ENCODE measurements at places on chromosomes 16 and 17. TPM values are rescaled to one million over a fixed set of nuclear protein-coding genes. Genes with fewer than 3 reads are reported as not detected.

C16orf96 gene
- total RNA-seq: not detected

DNASE1L2 gene
- 0.32 TPM for total RNA-seq

KRT28 gene
- not detected for total RNA-seq

PTX4 gene
- 0.13 TPM for total RNA-seq

SKA2 gene
- 49.0 TPM for total RNA-seq

FOXC2 gene
- total RNA-seq: 2.0 TPM

GLTPD2 gene
- total RNA-seq: not detected

KRTAP1-5 gene
- not detected for total RNA-seq

USP43 gene
- not detected for total RNA-seq

SLC26A11 gene
- total RNA-seq: 6.0 TPM

CDK5R1 gene
- 0.97 TPM for total RNA-seq

RASL10B gene
- 0.57 TPM for total RNA-seq

EVPL gene
- total RNA-seq: under 0.01 TPM

GDPD3 gene
- 2.5 TPM for total RNA-seq

OTOP2 gene
- total RNA-seq: not detected

KRTAP4-5 gene
- total RNA-seq: not detected

SAMD14 gene
- total RNA-seq: 14.1 TPM

KIF2B gene
- total RNA-seq: not detected

ZPBP2 gene
- total RNA-seq: not detected

SLC4A1 gene
- not detected for total RNA-seq

KCNJ2 gene
- 15.1 TPM for total RNA-seq

AOC2 gene
- 0.69 TPM for total RNA-seq

TM4SF5 gene
- not detected for total RNA-seq

UMOD gene
- total RNA-seq: not detected

CCL22 gene
- total RNA-seq: not detected

TENT4B gene
- 6.3 TPM for total RNA-seq

MARVELD3 gene
- total RNA-seq: 0.25 TPM

KRTAP1-1 gene
- not detected for total RNA-seq

COL1A1 gene
- total RNA-seq: 45.2 TPM

CRK gene
- 128 TPM for total RNA-seq

ZNF768 gene
- total RNA-seq: 13.2 TPM

ROGDI gene
- 9.7 TPM for total RNA-seq

FMNL1 gene
- 2.7 TPM for total RNA-seq

CAMTA2 gene
- 14.0 TPM for total RNA-seq

CLEC10A gene
- total RNA-seq: not detected

KRTAP3-2 gene
- total RNA-seq: not detected

CHST5 gene
- total RNA-seq: 0.19 TPM

POLDIP2 gene
- 56.6 TPM for total RNA-seq

GPR139 gene
- total RNA-seq: not detected

JPH3 gene
- total RNA-seq: 0.44 TPM

RUSF1 gene
- 17.6 TPM for total RNA-seq

TNFSF13 gene
- total RNA-seq: 0.81 TPM

FBXL20 gene
- total RNA-seq: 9.4 TPM

DYNLL2 gene
- 8.4 TPM for total RNA-seq

UTS2R gene
- not detected for total RNA-seq

RHBDF1 gene
- 43.6 TPM for total RNA-seq

ADAD2 gene
- total RNA-seq: 0.44 TPM

KARS1 gene
- 141 TPM for total RNA-seq

C16orf86 gene
- 2.8 TPM for total RNA-seq

SPATA22 gene
- not detected for total RNA-seq

CFAP97D1 gene
- not detected for total RNA-seq

CCL14 gene
- 11.5 TPM for total RNA-seq

MRM3 gene
- total RNA-seq: 20.2 TPM

ZNF423 gene
- 12.1 TPM for total RNA-seq

ST6GALNAC2 gene
- 0.82 TPM for total RNA-seq
